ENCODE measurements at places on chromosomes 11 and 22.
A peak's percentile ranks its signal among the peaks of the same experiment; 100 is the strongest.

GRCh38 chr22:36334821-36335603, 52.8 kb downstream of the MYH9 start:
- peak; percentile 87 for DNase-seq

GRCh38 chr22:37823134-37823985, at the start of gene GALR3:
Gene GALR3, plus strand, starts transcription at chr22:37823382. Its CDS starts 25 bp downstream, at chr22:37823407.
- DNase-seq, result no peak

DNA sequence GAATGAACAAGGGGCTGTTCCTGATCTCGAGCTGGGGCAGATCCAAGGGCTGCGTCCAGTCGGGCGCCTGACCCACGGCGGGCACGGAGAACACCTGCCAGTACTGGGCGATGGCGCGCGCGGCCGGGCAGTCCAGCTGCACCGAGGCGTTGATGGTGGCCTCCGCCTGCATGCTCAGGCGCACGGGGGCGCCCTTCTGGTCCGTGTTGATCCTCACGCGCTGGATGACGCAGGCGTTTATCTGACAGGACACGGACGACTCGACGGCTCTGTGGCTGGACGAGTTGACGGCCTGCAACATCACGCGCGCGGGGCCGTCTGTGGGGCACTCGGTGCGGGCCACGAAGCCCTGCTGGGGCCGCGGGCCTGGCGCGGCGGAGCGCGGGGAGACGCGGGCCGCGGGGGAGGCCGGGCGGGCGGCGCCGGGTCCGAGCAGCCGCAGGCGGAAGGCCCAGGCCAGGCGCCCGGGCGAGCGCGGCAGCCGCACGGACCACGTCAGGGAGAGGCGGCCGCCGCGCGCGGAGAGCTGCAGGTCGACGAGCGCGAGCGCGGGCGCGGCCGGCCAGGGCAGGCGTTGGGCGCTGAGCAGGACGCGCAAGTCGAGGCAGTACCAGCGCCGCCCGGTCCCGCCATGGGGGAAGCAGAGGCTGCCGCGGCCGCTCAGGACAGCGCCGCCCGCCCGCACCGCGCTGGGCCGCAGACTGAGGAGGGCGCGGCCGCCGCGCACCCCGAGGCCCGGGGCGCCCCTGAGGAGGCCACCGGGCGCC, 511 bp downstream of the PKDREJ start:
- no peak for DNase-seq

DNA sequence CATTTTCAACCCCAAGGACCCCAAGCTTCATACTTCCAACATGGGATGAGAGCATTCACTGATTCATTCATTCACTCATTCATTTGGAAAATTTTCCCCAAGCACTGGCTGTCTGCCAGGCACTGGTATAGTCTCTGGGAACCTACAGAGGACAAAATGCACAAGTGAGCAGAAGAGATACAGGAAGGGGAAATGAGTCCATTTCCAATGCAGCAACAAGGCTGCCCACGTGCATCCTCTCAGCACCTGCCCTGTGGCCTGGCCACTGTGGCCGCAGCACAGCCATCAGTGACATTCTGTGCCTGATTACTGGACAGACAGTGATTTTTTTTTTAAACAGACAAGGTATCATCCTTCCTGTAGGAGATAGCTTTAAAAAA, 96.0 kb upstream of the PITPNB start:
- DNase-seq, result no peak

DNA sequence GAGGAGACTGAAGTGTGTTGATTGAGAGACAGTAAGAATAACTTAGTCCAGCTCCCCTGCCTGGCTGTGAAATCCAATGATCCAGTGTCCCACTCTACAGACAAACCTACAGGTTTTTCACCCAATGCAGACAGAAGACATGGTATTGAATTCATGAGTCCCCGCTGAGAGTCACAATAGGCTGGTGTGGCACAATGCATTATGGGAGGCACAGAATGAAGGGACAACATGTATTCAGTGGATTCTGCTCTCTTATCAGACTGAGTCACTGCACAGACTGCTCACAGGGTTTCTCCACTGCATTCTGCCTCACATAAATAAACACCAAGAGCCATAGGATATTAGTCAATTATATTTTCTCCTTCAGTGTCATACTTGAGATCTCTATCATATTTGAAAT, 55.2 kb upstream of the TOP3B start:
- peak; percentile 65 for DNase-seq

DNA sequence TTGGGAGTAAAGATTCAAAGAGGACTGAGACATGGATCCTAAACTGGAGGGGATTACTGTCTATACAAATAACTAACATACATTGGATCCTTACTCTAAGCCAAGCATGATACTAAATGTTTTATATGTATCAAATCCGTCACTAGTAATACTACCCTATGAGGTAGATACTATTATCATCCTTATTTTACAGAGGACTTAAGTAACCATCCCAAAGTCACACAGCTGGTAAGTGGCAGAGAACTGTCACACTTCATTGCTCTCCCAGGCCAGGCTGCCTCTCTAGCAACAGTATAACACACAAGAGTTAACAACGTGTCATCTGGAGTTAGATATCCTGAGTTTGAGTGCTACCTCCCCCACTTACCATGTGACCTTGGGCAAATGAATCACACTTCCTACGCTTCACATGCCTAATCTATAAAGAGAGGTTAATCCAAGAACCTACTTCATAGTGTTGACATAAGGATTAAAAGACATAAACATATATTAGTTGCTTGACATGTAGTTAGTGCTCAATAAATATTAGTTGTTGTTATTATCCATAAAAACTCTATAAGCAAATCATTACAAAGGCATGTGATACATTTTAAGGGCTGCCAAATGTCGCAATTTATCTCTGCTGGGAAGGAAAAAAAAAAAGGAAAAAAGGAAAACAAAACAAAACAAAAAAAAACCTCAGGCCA, 33.8 kb upstream of the SPON1 start:
- DNase-seq, result peak; percentile 67

GRCh38 chr11:10443152-10443551, 11.9 kb upstream of the AMPD3 start:
- DNase-seq, result no peak

- DNase-seq, result peak; percentile 78
Observed at GRCh38 chr11:46557684-46558151, 36.1 kb downstream of the AMBRA1 start.

GRCh38 chr22:25970374-25970911, 198.8 kb upstream of the SEZ6L start:
- DNase-seq, result no peak

- no peak for DNase-seq
Observed at GRCh38 chr22:41394012-41394356, 12.2 kb downstream of the TEF start.

DNA sequence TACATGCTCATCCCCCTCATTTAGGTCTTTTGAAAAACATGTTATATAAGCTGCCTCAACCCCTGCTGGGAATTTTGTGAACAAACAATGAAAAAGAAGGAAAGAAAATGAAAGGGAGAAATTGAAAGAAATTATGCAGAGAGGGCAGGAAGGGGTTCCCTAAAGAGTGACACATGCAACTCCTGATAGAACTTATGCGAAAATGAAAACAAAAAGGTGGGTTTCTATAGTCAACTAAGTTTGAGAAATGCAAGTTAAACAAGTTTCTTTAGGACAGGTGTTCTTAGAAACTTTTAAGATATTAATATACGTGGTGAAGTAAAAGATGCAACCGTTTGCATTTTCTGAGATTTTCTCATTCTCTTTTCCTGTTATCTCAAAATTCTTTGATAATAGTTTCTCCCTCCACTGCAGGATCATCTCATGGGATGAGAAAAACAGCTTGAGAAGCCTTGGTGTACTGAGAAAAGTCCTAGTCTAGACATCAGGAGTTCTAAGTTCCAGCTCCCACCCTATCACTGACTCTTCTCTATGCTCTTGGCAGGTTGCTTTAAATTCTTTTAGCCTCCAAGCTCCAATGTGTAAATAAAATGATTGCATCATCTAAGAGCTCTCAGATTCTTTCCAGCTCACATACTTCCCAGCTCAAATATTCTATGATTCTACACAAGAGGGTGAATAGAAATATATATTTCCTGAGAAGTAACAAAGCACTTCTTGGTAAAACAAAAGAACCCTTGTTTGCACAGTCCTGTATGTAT, 109.2 kb downstream of the FAM76B start:
- DNase-seq, result peak; percentile 2

DNA sequence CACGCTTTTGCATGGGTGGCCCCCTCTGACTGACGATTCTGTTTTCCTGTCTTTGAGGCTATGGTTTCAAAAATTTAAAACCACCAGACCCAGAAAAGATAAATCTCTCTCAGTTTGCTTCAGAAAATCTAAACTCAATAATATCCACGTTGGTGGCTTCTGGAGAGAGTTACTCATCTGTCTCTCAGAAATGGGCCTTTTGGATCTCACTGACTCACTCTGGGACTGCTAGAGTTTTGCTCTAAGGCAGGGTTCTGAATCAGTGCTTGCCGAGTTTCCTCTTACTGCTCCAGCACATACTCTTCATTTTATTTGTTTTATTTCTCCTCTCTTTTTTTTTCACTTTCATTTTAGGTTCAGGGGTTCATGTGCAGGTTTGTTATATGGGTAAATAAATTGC, 305.7 kb downstream of the BLID start:
- DNase-seq, result peak; percentile 66

- no peak for DNase-seq
Observed at GRCh38 chr11:16049611-16050010, 306.7 kb downstream of the SOX6 start.

GRCh38 chr11:22703591-22703990, 37.2 kb downstream of the GAS2 start:
- DNase-seq, result no peak

GRCh38 chr11:134565343-134565891, 153.4 kb upstream of the B3GAT1 start:
- DNase-seq, result no peak

DNA sequence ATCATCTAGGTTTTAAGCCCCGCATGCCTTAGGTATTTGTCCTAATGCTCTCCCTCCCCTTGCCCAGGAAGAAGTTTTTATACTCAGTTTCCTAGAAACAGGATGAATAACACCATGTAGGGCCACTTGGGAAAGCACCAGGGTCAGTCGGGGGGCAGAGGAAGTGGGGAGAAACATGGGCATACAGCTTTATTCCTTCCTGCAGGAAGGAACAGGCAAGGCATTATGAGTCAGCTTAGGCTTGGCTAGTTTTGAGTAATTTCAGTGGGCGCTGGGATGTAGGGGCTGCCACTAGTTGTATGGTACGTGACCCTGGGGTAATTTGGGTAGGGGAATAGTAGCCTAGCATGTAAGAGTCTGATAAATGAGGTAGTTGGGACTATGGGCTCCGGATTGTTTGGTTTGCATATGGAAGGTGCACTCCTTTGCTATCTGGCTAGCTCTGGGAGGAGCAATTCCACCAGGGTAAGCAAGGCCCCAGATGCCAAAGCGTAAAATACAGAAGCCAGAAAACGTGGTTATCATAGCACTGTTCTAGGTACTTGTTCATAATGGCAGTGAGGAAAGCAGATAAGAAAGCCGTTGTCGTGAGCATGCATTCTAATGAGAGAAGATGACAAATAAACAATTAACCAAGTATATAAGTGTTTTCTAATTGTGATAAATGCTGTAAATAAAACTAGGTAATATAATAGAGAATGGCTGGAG, 24.8 kb downstream of the ACER3 start:
- DNase-seq, result peak; percentile 62

DNA sequence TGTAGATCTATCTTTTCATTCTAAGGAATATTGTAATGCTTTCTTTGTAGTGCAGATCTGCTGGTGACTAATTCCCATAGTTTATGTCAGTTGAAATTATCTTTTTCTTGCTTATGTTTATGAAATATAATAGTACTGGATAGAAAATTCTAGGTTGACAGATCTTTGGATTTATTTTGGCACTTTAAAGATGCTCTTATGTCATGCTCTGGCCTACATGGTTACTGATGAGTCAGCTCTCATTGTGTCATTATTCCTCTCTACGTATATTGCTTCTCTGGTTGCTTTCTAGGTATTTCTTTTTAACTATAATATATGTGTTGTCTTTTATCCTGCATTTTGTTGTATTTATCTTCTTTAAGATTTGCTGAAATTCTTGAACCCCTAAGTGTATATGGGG, 955.5 kb upstream of the CHORDC1 start:
- no peak for DNase-seq

DNA sequence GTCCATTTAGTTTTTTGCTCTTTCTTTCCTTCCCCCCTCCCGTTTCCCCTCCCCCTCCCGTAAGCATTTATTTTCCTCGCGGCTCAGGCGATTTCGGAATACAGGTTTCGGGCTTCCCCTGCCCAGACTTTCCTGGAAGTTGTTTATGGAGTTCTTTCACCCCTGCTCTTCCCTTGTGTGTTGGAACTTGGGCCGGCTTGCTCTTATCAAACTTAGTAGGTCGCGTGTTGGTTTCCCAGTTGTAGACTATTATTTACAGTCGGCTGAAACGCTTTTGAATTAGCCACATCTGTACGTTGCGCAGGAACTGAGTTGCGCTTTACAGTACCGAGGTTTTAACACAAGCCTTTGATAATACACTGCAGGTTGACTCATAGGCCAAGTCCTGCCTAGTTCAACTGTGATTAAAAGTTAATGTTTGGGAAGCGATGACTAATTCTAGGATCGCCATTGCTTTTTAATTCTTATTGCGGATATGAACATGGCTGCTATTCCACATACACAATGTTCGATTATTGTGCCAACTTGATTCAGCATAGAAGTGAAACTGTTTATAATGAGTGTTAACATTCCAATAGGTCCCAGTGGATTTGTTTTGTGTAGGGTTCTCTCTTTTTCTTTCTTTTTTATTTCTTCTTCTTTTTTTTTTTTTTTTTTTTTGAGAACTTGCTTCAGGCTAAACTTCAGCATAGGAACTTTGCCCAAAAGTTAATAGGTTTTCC, 1.7 kb downstream of the YAP1 start:
- DNase-seq, result peak; percentile 91

DNA sequence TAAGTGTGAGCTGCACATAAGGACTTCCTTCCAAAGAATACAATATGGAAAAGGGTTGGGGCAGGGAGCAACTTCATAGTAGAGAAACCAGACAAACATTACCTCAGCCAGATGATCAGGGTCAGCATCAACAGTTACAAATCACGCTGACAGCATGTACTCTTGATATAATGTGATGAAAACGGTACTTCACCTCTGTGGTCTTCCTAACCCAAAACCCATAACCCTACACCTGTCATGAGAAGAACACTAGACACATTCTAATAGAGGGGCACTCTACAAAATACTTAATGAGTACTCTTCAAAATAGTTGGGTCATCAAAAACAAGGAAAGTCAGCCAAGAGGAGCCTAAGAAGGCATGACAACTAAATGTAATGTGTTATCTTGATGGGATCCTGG, 43.9 kb downstream of the RRAS2 start:
- DNase-seq, result no peak

GRCh38 chr11:74559110-74559933, 33.1 kb upstream of the POLD3 start:
- DNase-seq, result no peak
